ENCODE measurements at places on chromosomes 1 and 21.

- no peak for DNase-seq
Observed at GRCh38 chr1:226510453-226510852, 38.1 kb upstream of the STUM start.

- no peak for DNase-seq
Observed at GRCh38 chr1:27492796-27493195, 2.8 kb upstream of the WASF2 start.

GRCh38 chr1:166924823-166925541 is 48.9 kb upstream of the TADA1 start:
- DNase-seq, result no peak

- no peak for DNase-seq
Observed at GRCh38 chr1:203677771-203678170, 51.1 kb downstream of the ATP2B4 start.

Measured in hematopoietic multipotent progenitor cell treated with erythropoietin and hydrocortisone succinate and interleukin-3 and kit ligand, for 17 days (in vitro differentiated cells).